Activated T-helper 2 cell treated with anti-CD3 and anti-CD28 coated beads, Interferon-gamma antibody, Interleukin-2, Interleukin-4, amounts not matched to agents 10 μg/mL and 5 μg/mL and 100 μg/mL, durations not matched to agents 14 hours and 24 hours and 36 hours (primary cell): ENCODE measurements at places on chromosomes 1 and 21. TPM values are rescaled to one million over a fixed set of nuclear protein-coding genes. Genes with fewer than 3 reads are reported as not detected.

- H3K27me3 ChIP-seq: no peaks in the 10 kb centered on the region
- DNase-seq: no peak
- no peak overlapping the region for H3K4me3 ChIP-seq
- H3K27ac ChIP-seq: no peak overlapping the region
- no peaks in the 10 kb centered on the region for H3K36me3 ChIP-seq
These were observed 4.1 kb upstream of the TMEM52 start for GRCh38 chr1:1922956-1923833.

DNA sequence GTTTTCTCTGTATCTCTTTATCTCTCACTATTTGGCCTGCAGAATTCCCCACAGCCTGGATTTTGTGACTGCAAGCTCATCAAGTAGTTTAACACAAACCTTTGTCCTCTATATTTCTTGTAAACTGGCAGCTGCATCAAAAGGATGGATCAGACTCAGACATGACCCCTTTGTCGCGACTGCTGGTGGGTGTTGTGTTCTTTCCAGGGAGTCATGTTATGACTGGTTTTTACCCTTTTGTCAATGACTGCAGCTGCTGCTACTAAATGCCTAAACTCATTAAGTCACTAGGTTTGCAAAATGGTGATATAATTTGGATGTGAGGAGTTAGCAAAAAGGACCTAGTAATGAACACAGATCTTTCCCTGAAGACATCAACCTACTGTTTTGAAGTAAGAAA is 10.2 kb upstream of the TOMM20 start:
- H3K27me3 ChIP-seq: no peaks in the 10 kb centered on the region
- H3K4me3 ChIP-seq: no peak overlapping the region
- H3K4me1 ChIP-seq: peaks cover 18% of the 10 kb centered on the region
- no peak for DNase-seq
- H3K27ac ChIP-seq: peak overlapping the region; percentile 70
- H3K36me3 ChIP-seq: peaks cover 84% of the 10 kb centered on the region

DNA sequence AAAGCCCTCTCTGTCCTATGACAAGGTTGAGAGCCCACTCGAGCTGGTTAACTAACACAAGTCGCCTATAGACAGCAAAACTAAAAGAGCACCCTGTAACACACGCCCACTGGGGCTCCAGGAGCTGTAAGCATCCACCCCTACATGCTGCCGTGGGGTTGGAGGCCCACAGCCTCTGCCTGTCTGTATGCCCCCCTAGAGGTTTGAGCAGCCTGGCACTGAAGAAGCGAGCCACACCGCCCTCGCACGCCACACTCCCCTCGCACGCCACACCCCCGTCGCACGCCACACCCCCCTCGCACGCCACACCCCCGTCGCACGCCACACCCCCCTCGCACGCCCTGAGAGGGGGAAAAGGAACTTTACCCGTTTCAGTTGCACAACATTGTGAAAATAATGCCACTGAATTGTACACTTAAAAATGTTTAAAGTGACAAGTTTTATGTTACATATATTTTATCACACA is 13.2 kb upstream of the HMGCL start:
- H3K27ac ChIP-seq: no peak overlapping the region
- H3K4me3 ChIP-seq: peak overlapping the region; percentile 55
- H3K36me3 ChIP-seq: no peaks in the 10 kb centered on the region
- peaks cover 7% of the 10 kb centered on the region for H3K27me3 ChIP-seq
- peak; percentile 61 for DNase-seq

GRCh38 chr1:239061770-239062169 is 324.6 kb upstream of the CHRM3 start:
- no peak overlapping the region for H3K27ac ChIP-seq
- H3K36me3 ChIP-seq: no peaks in the 10 kb centered on the region
- H3K4me3 ChIP-seq: no peak overlapping the region
- no peaks in the 10 kb centered on the region for H3K27me3 ChIP-seq

PAQR6 gene
- total RNA-seq: 5.8 and 7.1 TPM in 2 replicates

TMPRSS2 gene
- total RNA-seq: not detected in 2 replicates

- no peak for DNase-seq
- H3K27me3 ChIP-seq: peaks cover 21% of the 10 kb centered on the region
- H3K27ac ChIP-seq: no peak overlapping the region
- no peaks in the 10 kb centered on the region for H3K36me3 ChIP-seq
- H3K4me1 ChIP-seq: no peaks in the 10 kb centered on the region
These were observed 15.7 kb upstream of the NRIP1 start for GRCh38 chr21:15080526-15080925.

PDC gene
- total RNA-seq: not detected in 2 replicates

DNA sequence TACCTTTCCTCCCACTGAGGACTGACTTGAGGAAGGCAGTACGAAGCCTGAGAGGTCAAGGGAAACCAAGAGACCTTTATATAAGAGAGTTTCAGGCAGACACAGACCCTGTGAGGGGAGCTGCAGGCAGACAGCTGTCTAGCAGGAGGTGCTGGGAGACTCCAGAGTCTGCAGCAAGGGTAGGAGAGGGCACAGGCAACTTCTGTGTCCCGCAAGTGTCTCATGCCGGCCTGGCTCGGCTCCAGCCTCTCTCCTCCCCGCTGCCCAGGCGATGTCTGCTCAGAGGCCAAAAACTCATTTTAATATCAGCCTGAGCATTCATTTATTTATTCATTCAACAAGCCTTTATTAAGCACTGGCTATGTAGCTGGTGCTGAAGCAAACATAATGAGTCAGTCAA is 83.0 kb downstream of the KIRREL1 start:
- no peak overlapping the region for H3K27ac ChIP-seq
- H3K4me1 ChIP-seq: no peaks in the 10 kb centered on the region
- no peak overlapping the region for H3K4me3 ChIP-seq
- no peak for DNase-seq
